ENCODE measurements at places on chromosomes 5 and 9.

GRCh38 chr9:128770286-128771030, 1.3 kb downstream of the ZER1 start:
- no peak for DNase-seq

GRCh38 chr5:174338185-174339010, 292.9 kb downstream of the NSG2 start:
- DNase-seq: no peak

DNA sequence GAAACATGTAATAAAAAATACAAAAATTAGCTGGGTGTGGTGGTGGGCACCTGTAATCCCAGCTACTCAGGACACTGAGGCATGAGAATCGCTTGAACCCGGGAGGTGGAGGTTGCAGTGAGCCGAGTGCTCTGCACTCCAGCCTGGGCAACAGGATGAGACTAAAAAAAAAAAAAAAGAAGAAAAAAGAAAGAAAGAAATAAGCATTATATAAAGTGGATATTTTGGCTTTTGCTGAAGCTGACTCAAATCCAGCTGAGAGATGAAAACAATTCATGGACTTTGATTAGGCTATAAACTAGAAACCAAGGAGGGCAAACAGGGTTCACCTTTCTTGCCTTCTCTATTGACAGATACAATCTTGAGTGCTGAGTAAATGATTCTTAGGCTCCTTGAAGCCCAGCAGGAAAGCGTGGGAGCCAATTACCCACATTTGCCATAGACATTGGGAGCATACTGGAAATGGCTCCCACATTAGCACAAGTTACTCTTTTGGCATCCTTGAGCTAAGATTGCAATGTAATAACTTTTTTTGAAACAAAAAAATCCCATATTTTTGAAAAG, 2.4 kb upstream of the BTF3 start:
- DNase-seq: no peak

DNA sequence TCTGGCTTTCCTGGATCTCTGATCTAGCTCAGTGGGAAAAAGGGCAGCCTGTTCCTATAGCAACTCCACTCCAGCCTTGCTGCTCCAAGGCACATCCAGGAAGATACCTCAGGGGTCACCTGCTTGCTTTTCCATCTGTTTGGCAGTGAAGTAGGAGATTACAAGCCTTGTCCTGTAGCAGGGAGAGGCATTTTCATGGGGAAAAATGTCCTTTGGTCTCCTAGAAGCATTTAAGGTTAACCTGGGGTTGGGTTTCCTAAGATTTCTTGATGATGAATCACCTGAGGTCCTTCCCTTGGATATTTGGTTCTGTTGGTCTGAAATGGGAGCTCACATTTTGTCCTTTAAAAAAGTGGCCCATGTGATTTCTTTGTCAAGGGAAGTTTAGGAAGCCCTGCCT, 1.5 kb upstream of the TMEM174 start:
- no peak for DNase-seq

DNA sequence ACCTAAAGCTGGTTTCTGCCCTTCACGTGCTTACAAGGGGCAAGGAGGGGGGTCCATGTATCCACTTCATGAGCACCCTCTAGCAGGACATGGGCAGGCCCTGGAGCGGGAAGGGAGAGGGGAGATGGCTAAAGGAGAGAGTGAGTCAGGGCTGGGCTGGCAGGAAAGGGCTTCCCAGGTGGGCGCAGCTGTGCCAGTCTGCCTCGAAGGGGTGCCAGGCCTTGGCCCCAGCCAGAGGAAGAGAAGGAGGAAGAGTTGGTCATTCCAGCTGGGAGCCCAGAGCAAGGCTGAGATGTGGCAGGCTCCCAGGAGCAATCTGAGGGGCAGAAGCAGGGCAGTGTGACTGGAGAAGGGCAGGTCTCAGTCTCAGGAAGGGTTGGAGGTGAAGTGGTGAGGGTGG, 24.7 kb downstream of the TRIM14 start:
- DNase-seq: no peak

GRCh38 chr5:36743891-36744772, 132.4 kb upstream of the NIPBL start:
- no peak for DNase-seq

- DNase-seq: no peak
These were observed 777.4 kb upstream of the CHD1 start for GRCh38 chr5:99706160-99706559.

DNA sequence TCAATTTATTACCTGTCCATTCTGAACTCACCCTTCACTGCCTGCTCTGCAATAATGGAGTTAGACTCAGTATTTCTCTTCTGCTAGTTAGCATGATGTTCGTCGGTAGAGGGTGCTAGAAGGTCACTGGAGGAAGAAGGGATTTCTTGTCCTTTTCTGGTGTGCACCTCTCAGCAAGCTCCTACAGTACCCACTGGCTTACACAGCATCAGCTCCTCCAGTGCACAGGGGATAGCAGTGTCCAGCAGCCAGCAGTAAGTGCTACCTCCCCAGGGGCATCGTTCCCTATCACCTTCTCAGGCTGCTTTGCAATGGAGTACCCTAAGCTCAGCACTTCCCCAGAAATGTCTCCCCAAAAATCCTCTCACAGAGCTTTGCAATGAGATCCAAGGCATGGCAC, 45.9 kb upstream of the APC start:
- DNase-seq: no peak

GRCh38 chr5:115423051-115423450, 121.5 kb downstream of the FEM1C start:
- no peak for DNase-seq

GRCh38 chr5:124180875-124181461, 565.5 kb downstream of the ZNF608 start:
- no peak for DNase-seq

DNA sequence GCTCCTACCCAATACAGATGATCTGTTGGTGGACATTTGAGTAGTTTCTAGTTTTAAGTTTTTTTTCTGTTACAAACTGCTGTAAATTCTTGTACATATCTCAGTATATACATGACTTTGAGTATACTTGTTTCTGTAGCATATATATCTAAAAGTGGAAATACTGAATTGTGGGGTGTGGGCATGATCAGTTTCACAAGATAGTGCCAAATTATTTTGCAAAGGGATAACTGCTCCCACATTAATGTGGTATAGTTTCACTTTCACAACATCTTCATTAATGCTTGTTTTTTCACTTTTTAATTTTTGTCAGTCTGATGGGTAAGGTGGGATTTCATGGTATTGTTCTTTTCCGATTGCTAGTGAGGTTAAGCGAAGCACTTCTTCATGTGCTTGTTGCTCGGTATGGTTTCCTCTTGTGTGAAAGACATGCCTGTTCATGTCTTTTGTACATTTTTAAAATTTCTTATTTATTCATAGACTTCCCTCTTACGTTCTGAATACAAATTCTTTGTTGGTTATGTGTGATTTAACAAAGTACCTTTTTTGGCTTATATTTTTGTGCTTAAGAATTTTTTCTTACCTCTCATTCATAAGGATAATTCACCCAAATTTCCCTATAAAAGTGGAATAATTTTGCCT, 103.5 kb downstream of the CDC42SE2 start:
- no peak for DNase-seq

DNA sequence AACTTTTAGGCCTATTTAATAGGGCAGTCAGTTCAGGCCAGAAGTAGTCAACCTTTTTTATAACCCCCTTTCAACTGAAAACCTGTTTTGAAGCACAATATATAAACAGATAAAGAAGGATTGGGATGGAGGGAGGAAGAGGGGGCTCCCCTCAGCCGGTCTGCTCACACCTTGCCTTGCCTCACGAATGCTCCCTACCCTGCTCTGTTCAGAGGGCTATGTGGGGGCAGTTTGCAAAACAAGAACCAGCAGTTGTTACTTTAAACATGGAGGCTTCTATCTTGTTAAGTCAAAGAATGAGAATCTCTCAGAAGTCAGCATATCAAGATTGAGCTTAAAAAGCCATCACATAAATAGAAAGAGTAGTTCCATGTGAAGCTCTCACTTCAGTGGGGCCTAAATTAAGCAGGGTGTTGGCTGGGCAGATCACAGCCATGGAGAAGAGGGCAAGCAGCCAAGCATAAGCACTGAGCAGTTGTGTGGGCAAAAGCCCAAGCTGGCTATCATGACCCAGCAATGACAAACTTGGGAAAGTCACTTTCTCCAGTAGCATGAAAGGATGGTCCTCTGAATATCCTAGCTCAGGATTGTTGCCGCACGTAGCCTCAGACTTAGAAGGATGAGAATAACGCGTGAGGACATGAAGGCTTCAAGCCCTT, 70.6 kb downstream of the ALDH1A1 start:
- DNase-seq: no peak

- no peak for DNase-seq
These were observed 129.9 kb upstream of the ANKH start for GRCh38 chr5:15001517-15001916.

DNA sequence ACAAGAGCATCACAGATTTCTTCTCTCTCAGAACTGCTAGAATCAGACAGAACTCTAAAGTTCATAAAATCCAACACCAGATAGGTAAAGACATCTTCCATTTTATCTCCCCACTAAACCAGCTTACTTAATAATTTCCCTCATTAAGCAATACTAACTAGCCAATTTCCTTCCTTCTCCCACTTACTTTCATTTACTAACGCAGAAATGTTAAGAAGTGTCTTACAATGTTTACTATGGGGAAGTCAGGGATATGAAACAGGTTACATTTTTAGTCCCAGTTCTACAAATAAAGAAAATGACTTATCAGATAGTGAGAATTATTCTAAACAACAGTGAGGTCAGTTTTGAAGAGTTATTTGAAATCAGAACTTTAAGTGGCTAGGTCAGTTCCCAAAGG, 236.5 kb downstream of the FBXL17 start:
- no peak for DNase-seq

- no peak for DNase-seq
These were observed 46.3 kb downstream of the PAM start for GRCh38 chr5:102801371-102801770.

DNA sequence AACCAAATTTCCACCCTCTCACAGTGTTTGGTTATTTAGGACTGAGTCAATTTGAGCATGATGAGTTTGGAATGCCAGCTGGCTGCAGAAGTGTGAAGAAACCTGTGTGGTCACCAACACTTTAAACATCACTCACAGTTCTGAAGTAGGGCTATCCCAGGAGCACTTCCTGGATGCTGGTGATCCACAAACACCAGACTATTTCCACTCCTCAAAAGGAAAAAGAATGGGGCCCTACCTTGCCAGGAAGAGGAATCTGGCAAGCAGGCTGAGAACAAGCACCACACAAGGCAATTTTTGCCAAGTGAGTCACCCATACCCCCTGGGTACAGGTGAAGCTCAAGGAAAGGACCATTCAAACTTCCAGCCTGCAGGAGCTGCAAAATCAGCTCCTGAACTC, 294.2 kb upstream of the PTGER4 start:
- DNase-seq: no peak

GRCh38 chr9:106449336-106449927, 413.5 kb upstream of the ZNF462 start:
- no peak for DNase-seq

GRCh38 chr5:119323601-119324000, 32.2 kb upstream of the TNFAIP8 start:
- no peak for DNase-seq

DNA sequence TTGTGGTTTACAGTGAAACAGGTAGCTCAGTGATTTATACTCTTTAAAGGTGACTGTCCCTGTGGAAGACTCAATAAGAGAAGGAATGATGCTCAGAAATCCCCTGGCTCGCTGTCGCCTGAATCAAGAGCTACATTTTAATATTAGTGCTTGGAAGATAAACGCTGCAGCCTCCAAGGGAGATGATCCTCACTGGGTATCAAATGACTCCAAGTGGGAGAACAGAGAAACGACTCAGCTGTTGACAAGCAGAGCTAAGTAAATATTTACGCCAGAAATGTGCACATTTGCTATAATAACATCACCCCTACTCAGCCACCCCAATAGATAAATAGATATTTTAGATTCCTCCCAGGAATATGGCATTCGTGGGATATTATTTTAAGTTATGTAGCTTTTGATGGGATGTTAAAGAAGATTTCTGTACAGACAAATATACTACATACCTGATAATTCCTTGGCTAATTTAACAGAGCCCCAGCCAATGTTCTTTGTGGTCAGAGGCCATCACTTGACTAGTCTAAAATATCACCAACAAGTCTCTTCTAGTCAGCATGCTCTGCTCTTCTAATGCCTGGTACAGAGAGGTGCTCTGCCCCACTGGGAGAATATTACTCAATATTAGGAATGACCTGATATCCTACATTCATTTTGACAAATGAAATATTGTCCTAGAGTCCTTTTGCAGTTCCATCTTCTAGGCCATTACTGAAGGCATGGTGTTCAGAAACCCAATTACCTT, 18.3 kb upstream of the CCDC192 start:
- DNase-seq: no peak

DNA sequence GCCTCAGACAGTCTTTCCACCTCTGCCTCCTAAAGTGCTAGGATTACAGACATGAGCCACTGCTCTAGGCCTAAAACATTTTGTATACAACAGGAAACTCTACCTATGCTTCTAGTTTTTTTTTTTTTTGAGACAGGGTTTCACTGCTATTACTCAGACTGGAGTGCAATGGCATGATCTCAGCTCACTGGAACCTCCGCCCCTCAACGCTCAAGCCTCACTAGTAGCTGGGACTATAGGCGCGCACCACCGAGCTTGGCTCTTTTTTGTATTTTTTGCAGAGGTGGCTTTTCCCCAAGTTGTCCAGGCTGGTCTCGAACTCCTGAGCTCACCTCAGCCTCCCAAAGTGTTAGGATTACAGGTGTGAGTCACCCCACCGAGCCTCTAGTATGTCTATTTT, 5.4 kb downstream of the HSPA9 start:
- DNase-seq: no peak

DNA sequence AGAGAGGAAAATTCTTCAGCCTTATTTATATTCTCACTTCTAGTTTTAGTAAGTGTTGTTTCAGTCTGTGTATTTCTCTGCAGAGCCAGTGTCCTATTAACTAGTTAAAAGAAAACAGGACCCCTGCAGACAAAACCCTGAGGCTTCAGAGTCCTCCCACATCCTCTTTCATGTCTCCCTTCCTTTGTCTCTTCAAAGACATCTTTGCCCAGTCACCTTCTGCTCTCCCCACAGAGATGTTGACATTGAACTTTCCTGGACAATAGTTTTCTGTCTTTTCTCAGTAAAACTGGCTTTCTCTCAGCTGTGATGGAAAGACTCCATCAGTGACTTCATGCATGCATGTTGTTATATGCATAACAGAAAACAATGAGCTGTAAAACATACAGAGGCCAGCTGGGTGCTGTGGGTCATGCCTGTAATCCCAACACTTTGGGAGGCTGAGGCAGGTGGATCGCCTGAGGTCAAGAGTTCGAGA, 20.2 kb downstream of the GRAMD2B start:
- peak; percentile 54 for DNase-seq

DNA sequence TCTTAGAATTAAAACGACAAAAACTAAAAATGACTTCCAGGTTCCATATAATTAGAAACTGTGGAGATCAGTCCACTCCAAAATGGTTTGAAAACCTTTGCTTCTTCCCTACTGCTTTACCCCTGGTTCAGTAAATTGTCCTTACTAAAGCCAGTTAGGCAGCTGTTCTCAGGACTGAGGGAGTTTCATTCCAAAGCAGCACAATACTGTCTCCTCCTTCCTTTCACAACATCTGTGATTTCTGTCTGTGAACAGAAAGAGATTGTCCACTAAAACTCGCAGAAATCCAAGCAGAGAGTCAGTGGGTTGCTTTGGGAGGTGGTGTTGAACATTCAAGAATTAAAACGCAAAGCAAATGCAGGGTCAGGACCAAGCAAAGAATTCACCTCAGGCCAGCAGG, 740.8 kb upstream of the ZNF608 start:
- no peak for DNase-seq

- DNase-seq: no peak
These were observed 538.6 kb upstream of the CYLC2 start for GRCh38 chr9:102456562-102456961.

GRCh38 chr9:17165764-17166163, 30.9 kb downstream of the CNTLN start:
- no peak for DNase-seq
